H1 (cell line): ENCODE measurements at places on chromosomes 3 and 15. TPM values are rescaled to one million over a fixed set of nuclear protein-coding genes. Genes with fewer than 3 reads are reported as not detected.

DNA sequence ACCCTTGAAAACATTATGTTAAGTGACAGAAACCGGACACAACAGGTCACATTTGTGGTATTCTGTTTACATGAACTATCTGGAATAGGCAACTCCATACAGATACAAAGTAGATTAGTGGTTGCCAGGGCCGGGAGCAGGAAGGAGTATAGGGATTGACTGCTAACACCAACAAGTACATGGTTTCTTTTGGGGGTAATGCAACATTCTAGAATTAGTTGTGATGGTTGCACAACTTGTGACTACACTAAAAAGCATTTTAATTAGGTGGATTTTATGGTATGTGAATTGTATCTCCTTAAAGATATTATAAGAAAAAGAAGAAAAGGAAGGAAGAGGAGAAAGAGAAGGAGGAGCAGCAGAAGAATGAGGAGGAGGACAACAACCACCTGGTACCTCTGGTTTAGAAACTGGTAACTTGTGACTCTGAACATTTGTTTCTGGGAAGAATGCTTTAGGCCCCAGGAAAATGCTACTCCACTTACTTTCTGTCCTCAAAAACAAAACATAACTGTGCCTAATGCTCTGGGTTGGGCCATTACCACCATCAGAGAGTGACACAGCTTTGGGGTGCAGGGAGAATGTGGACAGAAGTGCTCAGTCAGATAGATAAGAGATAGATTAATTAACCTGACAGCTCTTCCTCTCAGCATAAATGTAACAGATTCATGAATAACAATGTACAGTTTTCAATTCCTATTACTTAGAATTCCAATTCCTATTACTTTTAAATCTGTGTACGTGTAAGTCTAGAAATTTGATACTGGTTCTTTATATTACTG, 20.3 kb downstream of the SETMAR start:
- DNase-seq: no peak

GRCh38 chr3:191234216-191234615, 35.2 kb downstream of the OSTN start:
- no peak for DNase-seq

DNA sequence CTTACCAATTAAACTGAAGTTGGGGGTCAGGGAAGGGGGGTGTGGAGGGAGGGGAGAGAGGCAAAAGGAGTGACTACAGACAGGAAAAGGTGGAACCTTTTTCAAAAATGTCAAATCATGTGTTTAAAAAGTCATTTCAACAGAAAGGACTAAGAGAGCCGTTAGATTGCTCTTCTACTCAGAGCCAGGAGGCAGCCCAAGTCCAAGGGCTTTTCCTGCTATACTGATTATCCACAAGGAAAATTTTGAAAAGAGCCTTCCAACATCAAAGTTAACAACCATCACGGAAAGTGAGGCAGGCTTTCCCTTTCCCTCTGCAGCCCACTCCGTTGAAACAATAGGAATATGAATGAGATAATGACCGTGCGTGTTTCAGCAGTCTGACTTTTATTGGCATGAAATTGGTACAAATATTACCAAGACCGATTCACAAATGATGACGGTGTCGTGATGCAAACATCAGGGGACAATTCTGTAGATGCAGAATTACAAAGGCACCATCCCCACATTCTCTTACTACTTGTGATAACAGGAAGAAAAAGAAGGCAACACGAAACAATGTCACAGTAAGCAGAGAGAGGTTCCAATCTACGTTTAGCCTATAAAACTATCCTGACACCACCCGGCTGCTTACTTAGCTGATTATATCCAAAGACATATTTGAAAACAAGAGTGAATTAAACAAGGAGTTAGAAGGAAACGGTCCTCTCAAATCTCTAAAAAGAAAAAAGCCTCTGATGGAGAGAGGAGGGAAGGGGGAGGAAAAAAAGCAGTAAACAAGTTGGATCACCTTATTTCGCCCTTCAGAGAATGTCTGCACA, 453.7 kb downstream of the FOXP1 start:
- no peak for DNase-seq

DNA sequence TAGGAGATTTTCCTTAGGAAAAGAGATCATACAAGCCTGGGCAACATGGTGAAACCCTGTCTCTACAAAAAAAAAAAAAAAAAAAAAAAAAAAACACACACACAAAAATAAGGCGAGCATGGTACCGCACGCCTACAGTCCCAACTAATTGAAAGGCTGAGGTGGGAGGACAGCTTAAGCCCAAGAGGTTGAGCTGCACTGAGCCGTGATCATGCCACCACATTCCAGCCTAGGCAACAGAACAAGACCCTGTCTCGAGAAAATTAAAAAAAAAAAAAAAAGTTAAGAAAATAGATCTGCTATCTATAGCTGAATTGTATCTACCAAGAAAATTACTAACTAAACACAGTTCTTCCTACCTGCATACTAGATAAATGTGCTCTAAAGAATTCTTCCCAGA, 7.1 kb downstream of the MSL2 start:
- no peak for DNase-seq

- DNase-seq: no peak
Observed at GRCh38 chr15:100032358-100033085, 299.3 kb upstream of the LYSMD4 start.

GRCh38 chr15:64574301-64575017, 114.1 kb downstream of the ZNF609 start:
- DNase-seq: no peak

DNA sequence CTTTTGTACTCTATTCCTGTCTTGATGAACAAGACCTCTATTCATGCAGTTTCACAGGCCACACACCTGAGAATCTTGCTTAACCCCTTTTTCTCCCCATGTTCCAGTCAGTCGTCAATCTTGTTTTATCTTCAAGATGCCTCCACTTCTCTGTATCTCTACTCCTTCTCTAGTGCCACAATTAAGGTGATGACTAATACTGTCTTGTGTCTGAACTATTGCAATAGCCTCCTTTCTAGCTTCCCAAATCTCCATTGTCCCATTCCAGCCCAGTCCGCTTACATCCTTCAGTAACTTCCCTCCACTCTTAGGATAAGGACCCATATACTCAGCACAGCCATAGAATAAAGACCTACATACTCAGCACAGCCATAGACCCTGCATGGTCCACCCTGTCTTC, 24.7 kb downstream of the CHST14 start:
- DNase-seq: no peak

DNA sequence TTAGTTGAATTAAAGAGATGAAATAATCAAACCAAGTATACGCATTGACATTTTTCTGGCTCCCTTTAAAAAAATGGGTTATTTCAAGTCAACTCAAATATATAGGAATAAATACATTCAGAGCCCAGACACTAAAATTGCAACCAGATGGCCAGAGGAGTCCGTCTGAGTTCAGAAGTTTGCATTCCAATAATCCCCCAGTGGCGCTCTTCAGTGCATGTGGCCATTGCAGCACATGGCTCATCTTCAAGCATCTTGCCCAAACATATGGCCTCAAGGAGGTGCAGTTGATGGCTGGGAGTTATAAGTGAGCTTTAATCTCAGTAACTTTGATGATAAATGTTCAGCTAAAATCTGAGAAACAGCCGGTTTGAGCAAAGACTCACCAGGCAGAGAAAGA, 295.8 kb upstream of the LRRN1 start:
- DNase-seq: no peak

DNA sequence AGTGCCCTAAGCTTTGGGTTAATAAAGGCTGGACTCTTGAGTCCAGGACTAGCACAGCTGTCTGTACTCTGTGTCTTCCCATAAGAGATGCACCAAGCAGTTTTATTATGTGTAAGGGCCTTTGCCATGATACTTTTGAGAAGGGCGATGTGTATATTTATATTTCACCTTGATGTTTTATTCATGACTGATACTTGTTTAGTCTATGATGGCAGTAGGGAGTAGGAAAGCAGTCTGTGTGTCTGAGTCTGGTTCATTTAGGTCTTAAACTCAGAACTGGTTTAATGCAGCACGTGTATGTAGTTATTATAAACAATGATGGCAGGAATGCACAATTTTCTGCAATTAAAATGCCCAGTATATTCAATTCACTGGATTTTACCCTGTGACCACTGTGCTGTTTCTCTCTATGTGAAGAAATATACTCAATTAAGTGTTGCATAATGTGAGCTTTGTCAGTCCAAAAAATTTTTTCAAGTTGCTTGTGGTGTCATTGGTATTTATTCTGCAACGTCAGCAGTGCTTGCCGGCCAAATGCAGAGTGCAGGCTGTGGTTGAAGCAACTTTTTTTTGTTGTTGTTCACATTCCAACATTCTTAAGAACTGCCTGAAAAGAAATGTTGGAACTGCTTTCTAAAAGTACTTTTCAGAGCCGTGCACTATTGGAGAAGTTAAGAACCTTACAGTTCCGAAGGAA, 423.7 kb upstream of the SEMA6D start:
- DNase-seq: no peak

DNA sequence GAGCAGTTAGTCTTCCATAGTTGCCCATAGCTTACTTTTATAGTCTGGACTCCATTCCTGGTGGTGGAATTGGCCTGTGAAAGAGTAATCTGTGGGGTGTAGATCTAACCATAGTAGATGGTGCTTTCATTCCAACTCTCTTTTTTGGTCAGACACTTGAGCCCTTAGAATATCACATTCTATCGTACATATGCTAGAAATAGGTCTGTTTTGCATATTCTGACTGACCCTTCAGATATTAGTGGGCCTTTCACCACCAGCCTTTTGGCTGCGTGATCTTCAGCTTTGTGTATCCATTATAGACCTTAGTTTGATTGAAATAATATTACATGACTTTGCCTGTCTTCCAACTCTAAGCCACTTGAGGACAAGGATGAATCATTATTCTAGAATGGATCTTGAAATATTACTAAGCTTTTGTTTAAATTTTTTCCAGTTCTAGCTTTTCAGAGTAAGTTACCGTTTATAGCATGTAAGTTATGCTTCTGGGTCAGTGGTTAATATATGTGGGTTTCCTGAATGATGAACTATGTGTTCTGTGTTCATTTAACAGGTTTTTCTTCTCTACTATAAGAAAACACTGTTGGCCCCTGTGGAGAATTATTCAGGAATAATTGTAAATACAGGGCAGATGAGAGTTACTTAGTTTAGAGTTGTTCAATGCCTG, 8.7 kb downstream of the RAB7A start:
- DNase-seq: no peak

DNA sequence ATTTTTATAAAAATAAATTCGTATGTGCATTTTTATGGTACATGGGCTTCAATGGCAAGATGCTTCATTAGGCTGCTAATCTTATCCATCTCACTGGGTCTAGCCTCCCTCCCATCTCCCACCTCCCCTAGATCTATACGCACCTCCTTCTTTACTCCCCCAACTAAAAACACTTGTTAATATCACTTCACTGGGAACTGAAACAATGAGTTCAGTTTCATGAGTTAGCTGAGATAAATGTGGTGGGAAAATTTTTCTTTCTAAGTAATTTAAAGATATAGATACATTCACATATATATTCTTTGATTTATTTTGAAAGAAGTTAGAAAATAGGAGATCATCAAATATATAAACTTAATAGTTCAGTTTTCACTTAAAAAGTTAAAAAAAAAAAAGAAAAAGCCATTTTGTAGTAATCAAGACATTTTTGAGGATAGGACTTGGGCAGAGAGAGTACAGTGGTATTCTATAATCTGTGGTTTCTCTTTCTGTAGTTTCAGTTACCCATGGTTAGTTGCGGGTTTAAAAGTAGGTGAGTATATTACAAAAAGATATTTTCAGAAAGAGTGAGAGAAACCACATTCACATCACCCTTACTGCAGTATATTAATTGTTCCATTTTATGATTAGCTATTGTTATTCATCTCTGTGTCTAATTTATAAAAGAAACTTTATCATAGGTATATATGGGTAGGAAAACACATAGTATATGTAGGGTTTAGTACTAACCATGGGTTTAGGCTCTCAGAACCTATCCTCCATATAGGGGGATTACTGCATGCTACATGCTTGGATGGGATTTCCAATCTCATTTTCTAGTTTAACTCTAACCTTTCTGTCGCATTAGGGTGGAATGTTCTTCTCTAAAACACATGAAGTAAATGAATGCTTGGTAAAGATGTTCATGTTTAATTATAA, 316.0 kb upstream of the CBLB start:
- no peak for DNase-seq

DNA sequence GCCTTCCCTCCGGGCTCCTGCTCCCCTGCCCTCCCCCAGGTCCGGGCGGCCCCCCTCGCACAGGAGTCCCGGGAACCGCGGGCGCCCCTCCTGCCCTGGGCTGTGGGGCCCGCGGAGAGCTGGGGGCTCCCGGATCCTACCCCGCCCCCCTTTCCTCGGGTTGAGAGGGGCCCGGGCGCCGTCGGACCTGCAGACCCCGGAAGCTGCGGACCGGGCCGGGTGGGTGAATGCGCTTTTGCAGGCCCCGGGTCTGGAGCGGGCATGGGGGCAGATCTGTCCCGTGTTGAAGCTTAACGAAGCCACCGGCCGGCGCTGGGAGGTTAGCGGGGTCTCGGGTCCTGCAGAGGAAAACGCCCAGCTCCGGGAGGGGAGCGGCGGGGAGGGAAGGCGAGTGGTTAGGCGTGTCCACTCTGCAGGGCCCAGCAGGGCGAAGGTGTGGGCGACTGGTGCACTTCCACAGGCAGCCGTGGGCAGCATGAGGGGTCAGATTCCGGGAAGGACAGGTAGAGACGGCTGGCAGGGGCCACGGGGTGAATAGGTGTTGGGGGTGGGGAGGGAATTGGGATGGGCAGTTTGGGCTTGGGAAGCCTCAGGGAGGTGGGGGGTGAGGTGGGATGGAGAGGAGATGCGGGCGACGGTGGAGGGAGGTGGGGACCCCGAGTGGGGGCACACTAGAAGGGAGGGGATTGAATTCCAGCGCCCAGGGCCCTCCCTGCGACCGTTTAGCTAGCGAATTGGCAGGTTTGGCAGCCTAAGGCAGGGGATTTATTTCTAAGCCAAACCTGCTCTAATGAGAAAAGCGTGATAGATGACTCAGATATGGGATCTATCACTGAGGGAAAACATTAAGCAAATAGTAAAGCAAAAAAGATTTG, 635 bp downstream of the CD276 start:
- peak; percentile 73 for DNase-seq

GRCh38 chr3:4356546-4357410, 53.6 kb downstream of the SETMAR start:
- no peak for DNase-seq

GRCh38 chr3:187105700-187106099, 33.6 kb downstream of the RPL39L start:
- no peak for DNase-seq

The CCDC191 gene
- 0.65 and 1.3 TPM in 2 replicates for total RNA-seq

The TEX55 gene
- not detected in 2 replicates for total RNA-seq

The LRRIQ4 gene
- not detected in 2 replicates for total RNA-seq

The PLA2G4E gene
- total RNA-seq: not detected in 2 replicates

The STAB1 gene
- 1.8 and 1.9 TPM in 2 replicates for total RNA-seq

The NCK1 gene
- 28.5 and 28.7 TPM in 2 replicates for total RNA-seq

The SCAANT1 gene
- total RNA-seq: not detected in 2 replicates

The CNTN4 gene
- total RNA-seq: 2.2 and 3.3 TPM in 2 replicates
